ENCODE measurements at places on chromosomes 7 and 10.

GRCh38 chr7:96084881-96085553 is 236.9 kb downstream of the SLC25A13 start:
- DNase-seq = peak; percentile 76

DNA sequence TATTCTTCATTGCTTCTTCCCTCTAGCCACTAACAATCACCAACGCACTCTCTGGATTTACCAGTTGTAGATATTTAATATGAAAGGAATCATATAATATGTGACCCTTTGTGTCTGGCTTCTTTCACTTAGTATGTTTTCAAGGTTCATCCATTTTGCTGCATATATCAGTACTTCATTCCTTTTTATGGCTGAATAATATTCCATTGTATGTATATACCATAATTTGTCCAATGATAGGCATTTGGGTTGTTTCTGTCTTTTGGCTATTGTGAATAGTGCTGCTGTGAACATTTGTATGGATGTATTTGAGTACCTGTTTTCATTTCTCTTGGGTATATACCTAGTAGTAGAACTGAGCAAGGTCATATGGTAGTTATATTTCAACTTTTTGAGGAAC is 7.3 kb downstream of the AKAP9 start:
- DNase-seq = no peak

DNA sequence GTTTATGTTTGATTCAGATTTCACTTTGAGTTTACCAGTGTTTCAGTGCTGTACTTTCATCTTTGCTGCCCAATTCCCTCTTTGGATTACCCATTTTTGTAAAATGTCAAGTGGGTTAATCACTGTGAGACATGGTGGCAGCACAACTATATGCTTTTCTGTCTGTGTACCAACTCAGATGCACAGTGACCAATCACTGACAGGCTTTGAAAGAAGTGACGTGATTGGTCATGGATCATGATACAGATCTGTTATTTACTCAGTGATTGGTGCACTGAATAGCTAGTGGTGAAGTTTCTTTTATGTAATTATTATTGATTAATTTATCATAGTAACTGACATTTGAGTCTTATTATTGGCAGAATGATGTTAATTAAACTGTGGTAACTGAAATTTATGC is 126.9 kb downstream of the SDK1 start:
- DNase-seq = no peak

DNA sequence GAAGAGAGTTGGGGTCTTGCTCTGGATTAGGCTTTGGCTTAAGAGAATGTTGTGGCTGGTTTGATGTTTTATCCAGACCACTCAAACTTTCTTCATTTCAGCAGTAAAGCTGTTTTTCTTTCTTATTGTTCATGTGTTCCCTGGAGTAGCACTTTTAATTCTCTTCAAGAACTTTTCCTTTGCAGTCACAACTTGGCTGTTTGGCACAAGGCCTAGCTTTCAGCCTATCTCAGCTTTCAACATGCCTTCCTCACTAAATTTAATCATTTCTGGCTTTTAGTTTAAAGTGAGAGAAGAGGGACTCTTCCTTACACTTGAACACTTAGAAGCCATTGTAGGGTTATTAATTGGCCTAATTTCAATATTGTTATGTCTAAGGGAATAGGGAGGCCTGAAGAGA is 18.1 kb downstream of the CCDC126 start:
- DNase-seq = no peak

DNA sequence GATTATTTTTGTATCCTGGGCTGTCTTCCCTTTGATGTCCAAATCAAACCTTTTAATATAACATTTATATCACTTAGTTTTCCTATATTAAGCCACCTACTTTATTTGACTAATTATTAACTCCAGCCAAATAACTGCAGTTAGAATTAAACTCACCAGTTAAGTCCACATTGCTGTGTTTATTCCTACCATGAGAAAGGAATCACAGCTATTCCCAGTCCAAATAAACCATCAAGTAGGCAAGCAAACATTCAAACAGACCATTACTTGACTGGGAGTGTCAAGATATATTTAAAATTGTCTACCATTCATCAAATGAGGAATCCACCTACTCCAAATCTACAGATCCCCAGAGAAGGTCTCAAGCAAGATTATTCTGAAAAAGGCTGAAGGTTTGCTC is 22.4 kb downstream of the PDE1C start:
- DNase-seq = no peak

DNA sequence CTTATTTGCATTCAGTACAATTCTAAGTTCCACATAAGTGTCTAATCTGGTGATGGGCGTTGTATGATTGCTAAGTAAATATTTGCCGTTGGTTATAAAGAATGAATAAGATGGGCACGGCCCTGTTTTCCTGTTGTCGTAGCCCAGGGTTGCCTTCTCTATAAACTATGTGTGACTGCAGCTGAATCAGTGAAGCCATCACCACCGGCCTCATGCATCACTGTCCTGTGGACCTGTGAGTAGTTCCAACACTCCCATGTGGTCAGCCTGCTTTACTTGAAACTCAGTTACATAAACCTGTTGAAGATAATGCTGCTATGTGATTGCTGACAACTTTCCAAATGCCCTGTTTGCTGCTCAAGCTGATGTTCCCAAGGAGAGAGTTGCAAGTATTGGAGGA is 21.6 kb upstream of the KLF6 start:
- peak; percentile 58 for DNase-seq
